ENCODE measurements at places on chromosomes 6 and 20. TPM values are rescaled to one million over a fixed set of nuclear protein-coding genes. Genes with fewer than 3 reads are reported as not detected.

- DNase-seq, result no peak
- H3K4me3 ChIP-seq, result no peak overlapping the region
- peaks cover 20% of the 10 kb centered on the region for H3K4me1 ChIP-seq
- H3K27ac ChIP-seq, result no peak overlapping the region
Observed at GRCh38 chr6:119728935-119729334, 379.4 kb upstream of the MAN1A1 start.

DNA sequence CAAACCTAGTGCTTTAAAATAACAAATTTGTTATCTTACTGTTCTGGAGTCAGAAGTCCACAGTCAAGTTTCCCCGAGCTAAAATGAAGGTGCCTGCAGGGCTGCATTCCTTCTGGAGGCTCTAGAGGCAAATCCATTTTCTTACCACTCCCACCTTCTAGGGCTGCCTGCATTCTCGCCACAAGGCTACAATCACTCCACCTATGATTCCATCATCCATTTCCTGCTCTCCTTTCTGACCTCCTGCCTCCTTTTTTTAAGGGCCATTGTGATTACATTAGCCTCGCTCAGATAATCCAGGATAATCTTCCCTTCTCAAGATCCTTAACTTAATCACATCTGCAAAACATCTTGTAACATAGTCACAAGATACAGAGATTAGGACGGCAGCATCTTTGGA lies 42.4 kb upstream of the SIRT5 start:
- no peak for DNase-seq
- no peaks in the 10 kb centered on the region for H3K4me1 ChIP-seq
- H3K4me3 ChIP-seq, result no peak overlapping the region
- H3K27ac ChIP-seq, result no peak overlapping the region

Gene LY6G6C
- total RNA-seq, result not detected

GRCh38 chr20:32509639-32510066 lies 75.5 kb downstream of the NOL4L start:
- peak; percentile 91 for DNase-seq
- no peak overlapping the region for H3K4me3 ChIP-seq
- H3K36me3 ChIP-seq, result no peaks in the 10 kb centered on the region
- no peak overlapping the region for H3K27ac ChIP-seq

DNA sequence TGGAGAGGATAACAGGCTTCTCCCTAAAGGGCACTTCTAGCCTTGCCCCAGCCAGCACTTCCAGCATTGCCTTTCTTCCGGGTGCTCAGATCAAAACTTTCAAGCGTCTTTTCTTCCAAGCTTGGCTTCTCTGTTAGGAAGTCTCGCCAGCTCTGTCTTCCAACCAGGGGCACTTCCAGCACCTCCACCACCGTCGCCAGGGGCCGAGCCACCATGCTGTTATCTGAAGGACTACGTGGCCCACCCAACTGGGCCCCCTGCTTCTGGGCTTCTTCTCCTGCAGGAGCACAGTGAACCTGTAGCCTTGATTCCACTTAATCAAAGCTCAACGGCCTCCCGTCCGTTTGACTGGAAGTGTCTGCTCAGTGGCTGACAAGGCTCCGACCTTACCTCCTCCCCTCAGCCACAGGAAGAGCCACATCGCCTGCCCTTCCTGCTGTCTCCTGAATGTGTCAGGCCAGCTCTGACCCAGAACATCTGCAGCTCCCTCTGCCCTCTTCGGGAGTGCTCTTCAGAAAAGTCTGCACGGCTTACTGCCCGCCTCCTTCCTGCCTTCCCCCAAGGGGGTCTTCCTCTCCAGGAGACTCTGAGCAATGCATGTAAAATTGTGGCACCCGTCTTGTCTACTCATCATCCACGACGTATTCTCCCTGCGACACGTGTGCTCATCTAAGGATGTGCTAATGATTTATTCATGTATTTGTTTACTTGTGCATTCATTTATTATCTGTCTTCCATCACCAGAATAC lies 527.0 kb downstream of the CDH26 start:
- no peaks in the 10 kb centered on the region for H3K4me1 ChIP-seq
- H3K27ac ChIP-seq, result no peak overlapping the region
- H3K36me3 ChIP-seq, result no peaks in the 10 kb centered on the region
- no peak overlapping the region for H3K4me3 ChIP-seq

- H3K27me3 ChIP-seq, result no peaks in the 10 kb centered on the region
- H3K36me3 ChIP-seq, result no peaks in the 10 kb centered on the region
- no peak overlapping the region for H3K4me3 ChIP-seq
Observed at GRCh38 chr6:35302604-35303241, 5.1 kb downstream of the DEF6 start.

GRCh38 chr6:7100753-7101081 lies 7.0 kb upstream of the RREB1 start:
- H3K4me1 ChIP-seq, result peaks cover 40% of the 10 kb centered on the region
- no peak overlapping the region for H3K4me3 ChIP-seq
- no peak overlapping the region for H3K27ac ChIP-seq
- peaks cover 22% of the 10 kb centered on the region for H3K27me3 ChIP-seq

GRCh38 chr6:25469797-25470388 lies 182.1 kb upstream of the SCGN start:
- H3K4me1 ChIP-seq, result no peaks in the 10 kb centered on the region
- no peaks in the 10 kb centered on the region for H3K27me3 ChIP-seq
- no peak overlapping the region for H3K27ac ChIP-seq
- H3K4me3 ChIP-seq, result no peak overlapping the region
- no peak for DNase-seq
- no peaks in the 10 kb centered on the region for H3K36me3 ChIP-seq
